ENCODE measurements at places on chromosomes 5 and 9.

DNA sequence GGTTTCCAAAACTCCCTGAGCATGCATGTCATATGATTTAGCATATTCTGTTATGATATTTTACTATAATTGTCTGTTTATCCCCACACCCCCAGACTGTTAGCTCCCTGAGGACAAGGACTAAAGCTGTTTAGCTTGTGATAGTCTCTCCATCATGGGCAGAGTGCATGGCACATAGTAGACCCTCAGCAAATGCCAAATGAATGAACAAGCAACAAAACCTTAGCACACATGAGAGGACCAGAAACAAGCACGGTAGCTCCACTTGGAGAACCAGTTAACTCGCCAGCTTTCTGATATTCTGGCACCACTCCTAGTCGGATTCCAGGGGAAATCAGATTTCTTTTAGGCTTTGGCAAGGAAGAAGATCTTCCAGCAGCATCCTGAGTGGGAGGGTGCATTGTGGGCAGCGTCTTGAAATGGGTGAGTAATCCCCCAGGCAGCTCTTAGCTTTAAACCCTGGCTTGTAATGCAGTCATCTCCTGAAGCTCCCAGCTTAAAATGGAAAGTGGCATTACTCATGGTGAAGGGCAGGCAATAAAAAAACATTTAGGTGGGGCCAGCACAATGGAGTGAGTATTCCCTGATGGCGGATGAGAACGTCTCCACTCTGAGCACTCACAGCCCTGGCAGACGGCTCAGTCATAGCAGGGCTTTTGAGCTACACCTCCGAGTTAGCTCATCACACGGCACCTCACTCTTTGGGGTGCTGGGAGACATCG is 41.1 kb downstream of the FGF1 start:
- peak; percentile 89 for DNase-seq

- DNase-seq, result peak; percentile 20
These were observed 80.0 kb downstream of the TMEM161B start for GRCh38 chr5:88188458-88189132.

- no peak for DNase-seq
These were observed 4.7 kb downstream of the PDLIM4 start for GRCh38 chr5:132261881-132262845.

- peak; percentile 44 for DNase-seq
These were observed 157.0 kb upstream of the TRPC7 start for GRCh38 chr5:136522217-136522956.

DNA sequence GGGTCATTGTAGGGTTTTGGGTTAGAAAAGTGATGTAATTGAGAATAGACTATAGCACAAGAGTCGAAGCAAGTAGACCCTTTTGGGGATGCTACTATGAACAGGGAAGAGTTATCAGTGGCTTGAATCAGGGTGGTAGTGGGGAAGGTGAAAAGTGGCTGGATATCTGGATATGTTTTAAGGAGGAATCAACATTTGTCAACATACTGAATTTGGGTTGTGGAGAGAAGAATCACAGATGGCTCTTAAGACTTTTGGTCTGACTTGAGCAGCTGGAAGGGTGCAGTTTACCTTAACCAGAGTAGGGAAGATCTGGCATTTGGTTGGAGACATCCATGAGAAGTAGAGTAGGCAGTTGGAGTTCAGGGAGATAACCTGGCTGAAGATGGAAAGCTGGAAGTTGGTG is 38.5 kb upstream of the FCHO2 start:
- DNase-seq, result no peak

DNA sequence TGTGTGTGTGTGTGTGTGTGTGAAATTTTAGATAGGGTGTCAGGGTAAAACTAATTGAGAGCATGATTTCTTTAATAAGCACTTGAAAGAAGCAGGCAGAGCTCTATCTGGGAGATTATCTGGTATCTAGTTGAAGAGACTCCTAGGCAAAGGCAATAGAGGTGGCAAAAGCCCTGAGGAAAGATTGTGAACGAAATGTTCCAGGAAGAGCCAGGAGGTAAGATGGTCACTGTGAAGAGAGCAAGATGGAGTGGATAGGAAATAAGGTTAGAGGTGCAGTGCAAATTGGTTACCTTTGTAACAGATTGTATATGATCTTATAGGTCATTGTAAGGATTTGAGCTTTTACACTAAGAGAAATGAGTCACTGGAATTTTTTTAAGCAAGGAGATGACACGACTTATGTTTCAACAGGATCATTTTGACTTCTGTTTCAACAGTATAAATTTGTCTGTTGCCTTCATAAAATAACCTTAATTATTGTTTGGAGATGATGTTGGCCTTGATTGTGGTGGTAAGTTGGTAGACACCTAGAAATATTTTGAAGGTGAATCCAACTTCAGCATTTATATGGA is 239.6 kb downstream of the PARP8 start:
- DNase-seq, result no peak

DNA sequence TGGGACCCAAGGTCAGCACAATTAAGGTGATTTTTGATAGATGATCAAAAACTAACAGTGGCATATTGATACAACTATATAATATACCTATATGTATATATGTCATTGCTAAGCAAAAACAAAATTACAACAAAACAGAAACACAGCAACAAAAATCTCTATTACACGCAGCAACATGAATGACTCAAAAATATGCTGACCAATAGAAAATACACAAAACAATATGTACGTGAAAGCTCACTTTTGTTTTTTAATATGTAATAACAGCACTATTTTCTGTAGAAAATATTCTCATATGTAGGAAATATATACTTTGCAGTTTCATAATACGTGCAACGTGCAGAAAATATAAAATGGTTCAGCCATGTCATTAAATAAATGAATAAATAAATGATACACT is 1985.7 kb upstream of the CDH9 start:
- no peak for DNase-seq

DNA sequence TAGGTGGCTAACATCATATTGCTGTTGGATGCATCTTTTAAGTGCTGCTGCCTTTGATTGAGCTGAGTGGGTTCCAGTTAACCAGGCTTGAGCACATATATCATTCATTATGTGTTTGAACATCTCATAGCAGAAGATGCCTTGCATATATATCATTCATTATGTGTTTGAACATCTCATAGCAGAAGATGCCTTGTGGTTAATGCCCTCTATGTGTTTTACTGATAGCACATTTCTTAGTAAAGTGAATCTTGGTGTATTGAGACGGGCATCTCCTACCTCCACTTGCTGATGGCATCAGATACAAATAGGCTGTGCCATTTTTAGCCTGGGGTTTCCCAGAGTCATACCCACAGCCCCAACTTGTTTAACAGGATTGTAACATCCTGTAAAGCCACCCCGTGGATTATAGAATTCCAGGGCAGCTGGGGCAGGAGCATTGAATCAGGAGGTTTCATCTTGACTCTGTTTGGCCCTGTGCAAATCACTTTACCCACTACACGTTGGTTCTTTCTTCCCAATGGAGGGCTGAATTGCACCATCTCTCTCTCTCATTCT is 26.5 kb downstream of the MTAP start:
- DNase-seq, result no peak

GRCh38 chr5:31847354-31847753 is 208.4 kb downstream of the PDZD2 start:
- no peak for DNase-seq

- DNase-seq, result no peak
These were observed 29.8 kb downstream of the PRUNE2 start for GRCh38 chr9:76876098-76876497.

DNA sequence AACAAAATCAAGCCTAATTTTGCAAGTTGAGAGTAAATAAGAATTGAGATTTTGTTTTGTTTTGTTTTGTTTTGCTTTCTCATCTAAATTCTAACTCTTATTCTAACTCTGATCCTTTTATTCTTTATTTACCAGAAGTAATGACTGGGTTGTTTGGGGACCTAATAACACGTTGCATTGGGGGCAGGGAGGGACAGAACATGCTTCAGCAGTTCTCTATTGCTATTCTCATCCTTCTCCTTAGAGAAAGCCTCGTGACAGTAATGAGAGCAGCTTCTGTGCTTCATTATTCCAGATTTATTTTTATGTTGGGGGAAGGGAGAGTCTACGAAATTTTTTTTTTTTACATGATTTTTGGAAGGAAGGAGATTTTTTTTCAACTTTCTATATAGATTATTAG is 21.1 kb downstream of the CPEB4 start:
- no peak for DNase-seq

- no peak for DNase-seq
These were observed 103.5 kb downstream of the MAMDC2 start for GRCh38 chr9:70147196-70147595.

DNA sequence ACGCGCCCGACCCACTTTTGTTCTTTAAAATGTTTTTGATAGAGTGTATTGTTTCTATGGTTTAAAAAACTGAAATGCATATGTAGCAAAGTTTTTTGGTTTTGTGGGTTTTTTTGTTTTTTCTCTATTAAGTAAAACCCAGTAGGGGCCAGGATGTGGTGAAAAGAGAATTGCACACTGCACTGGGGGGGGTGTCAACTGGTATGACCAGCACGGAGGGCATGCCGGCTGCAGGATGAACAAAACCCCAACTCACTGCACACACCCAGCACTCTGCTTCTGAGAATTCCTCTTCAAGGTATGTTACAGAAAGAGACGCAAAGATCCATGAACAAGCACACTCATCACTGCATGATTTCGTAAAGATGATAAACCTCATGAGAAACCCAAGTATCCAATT is 75.0 kb downstream of the STK10 start:
- no peak for DNase-seq

GRCh38 chr5:133293960-133294359 is 242.1 kb downstream of the HSPA4 start:
- DNase-seq, result no peak

DNA sequence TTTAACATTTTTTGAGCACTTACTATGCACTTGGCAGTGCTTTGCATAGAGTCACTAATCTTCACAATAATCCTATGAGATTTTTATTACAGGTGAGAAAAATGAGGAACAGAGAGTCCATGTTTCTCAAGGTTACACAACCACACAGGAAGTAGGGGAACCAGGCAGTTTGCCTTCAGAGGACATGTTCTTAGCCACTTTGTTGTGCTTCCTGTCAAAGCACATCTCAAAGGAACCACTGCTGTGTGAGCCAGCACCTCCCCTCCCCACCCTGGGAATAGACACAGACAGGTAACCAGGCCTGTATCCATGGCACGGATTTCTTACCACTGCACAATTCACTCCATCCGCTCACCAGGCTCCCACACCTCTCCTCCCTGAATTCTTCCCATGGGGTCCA is 6.3 kb upstream of the DNAJB5 start:
- no peak for DNase-seq

GRCh38 chr5:926417-927171 is 33.9 kb downstream of the TRIP13 start:
- peak; percentile 47 for DNase-seq

DNA sequence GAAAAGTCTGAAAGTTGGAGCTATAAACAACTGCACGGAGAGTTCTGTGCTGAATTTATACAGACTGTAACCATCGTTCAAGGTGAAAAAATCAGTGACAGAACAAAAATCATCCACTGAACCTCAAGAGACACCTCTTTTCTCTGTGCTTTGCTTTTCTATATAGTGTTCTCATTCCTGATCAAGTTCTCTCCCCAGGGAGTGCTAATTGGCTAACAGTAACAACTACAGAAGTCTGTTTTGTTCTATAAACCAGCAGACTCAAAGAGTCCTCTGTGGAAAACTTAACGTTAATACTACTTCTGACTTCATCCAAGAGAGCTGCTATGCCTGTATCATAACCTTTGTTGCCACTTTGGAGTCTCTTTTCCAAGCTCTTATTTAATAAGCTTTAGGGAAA is 1388.3 kb upstream of the C9orf72 start:
- peak; percentile 3 for DNase-seq

GRCh38 chr5:71662381-71662780 is 56.7 kb upstream of the CARTPT start:
- DNase-seq, result no peak

DNA sequence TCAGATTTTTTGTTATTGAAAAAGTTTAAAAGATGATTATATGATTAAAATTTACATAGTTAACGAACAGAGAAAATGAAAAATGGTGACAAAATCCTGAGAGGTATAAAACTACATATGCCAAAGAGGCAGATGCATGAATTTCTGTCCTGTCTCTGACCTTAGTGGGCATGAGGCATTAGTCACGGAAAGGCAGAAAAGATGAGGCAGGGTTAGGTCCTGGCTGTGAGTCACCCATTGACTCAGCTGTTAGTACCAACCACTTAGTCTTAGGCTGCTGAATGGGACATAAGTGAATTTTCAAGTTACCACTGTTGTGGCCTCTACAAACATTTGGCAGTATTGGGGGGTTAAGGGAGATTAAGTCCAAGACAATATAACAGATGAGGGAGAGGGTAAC is 33.1 kb downstream of the RASA1 start:
- peak; percentile 62 for DNase-seq

DNA sequence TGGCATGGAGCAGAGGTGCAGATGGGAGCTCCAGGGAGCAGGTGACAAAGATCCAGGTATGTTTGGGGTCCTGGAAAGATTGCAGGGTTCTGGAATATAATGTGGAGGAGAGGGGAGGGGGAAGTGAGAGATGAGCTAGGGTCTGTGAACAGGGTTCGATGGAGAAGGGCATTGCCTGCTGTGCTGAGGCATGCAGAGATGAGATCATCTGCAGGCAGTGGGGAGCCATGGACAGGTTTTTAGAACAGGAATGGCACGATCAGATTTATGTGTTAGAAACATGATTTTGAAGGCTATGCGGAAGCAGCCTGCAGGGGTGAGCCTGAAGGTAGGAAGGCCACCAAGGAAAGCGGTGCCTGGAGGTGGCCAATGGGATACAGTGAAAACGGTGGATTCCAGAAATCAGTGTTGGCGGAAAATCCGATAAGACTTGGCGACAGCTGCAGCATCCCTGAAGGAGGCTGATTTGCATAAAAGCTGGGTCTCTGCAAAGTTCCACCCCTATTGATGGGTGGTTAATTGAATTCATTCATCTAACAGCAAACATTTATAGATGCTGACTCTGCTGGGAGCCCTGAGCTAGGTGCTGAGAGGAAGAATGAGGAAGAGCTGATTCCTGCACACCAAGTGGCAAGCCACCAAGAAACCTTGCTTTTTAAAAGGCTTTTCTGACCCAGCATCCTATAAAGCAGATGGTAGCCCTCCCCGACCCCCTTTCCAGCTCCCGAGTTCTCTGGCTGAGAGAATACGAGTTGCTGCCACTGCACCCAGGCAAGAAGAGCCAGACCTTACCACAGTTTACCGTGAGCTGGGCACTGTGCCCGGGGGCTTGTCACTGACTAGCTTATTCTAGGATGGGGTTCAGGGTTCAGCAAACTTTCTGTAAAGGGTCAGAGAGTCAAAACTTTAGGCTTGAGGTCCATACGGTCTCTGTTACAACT is 139.2 kb upstream of the SMIM23 start:
- no peak for DNase-seq

Measured in mesendoderm (in vitro differentiated cells).